Sciatic nerve (tissue), 2 donors: ENCODE measurements at places on chromosomes 12 and 14.

DNA sequence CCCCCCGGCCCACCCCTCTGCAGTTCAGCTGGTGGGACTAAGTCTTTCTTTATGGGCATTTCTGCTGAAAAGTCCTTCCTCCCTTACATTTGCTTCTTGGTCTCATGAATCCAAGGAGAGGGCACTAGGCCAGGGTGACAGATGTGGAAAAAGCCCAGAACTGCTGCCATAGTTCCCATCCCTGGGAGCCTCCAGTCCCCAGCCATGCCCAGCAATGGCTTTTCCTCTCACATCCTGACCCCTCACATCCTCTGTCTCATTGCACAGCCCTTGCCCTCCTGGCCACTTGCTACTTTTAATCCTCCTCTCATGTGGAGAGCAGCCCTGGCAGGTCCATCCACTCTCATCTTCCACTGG is 122.5 kb downstream of the ZFP36L1 start:
- DNase-seq = no peak

- DNase-seq = peak; percentile 54
These were observed 1.1 kb downstream of the BEGAIN start for GRCh38 chr14:100586153-100586402.

DNA sequence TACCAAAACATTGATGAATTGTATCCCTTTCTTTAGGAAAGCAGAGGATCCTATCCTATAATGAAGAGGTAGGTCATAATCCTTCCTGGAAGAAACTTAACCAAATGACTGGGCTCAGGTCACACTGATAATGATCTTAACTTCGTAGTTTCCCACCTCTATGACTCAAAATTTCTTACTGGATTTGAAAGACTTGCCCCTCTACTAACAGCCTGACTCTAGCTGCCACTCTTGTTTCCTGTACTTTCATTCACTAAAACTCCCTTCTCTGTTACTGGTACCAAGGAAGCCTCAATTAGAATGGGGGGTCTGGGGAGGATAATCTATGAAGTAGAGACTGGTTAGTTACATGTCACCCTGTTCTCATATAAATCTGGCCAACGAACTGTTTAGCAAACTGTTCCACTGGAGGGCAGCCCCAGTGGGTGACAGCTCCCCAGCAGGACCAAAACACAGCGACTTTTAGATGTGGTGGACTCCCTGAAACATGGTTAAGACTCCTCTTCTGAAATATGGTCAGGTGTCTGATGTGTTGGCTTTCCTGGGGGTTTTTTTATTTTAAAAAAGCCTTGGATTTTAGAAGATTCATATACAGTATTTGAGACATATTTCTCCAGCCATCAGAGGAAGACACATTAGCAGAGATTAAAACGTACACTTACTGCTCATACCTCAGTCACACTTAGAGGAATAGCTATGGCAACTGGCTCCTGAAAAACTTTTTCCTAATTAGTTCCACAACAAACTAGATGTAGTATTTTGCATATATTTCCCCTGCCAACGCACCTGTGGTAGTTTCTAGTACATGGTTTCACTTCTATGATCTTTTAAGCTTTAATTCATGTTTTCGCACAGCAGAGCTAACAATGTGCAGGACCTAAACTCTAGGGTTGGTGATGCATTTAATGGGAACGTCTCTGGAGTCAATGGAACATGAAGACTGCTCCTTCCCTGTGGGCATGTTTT is 72.3 kb downstream of the ACADS start:
- no peak for DNase-seq

DNA sequence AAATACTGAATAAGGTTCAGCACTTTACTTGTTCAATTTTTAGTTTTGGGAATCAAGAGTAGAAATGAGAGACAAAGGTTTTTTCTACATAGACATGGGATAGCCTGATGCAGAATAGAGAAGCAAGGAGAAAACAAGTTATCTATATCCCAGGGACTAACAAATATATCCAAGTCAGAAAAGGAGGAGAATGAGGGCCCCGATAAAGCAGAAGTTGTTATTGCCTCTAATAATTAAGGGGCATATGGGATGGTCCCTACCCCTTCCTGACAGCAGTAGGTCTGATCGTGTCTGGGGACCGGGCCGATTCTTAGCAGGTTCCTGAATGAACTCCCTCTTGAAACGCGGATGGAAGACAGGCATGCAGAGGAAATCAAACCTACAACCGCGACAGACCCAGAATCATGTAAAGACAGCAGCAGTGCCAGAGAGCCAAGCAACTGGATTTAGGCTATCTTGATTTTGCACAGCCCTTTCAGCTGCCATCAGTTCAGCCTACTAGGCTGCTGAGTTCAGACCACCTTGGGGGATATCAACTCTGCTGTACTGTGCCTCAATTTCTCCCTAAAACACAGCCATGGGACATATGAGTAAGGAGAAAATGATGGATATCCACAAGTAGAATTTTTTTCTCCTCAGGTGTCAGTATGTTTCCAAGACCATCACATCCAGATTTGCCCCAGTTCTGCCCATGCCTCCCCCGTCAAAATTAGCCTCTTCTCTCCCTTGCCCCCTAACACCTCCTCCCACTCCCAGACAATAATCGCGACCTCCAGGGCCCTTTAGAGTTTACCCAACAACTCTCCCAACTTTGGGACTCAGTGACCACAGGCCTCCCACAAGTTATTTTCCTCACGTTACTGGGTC is 706 bp downstream of the PRMT5 start:
- no peak for DNase-seq

- DNase-seq = no peak
These were observed 567.5 kb downstream of the TRHDE start for GRCh38 chr12:72839696-72840095.

GRCh38 chr12:89786177-89786810 is 77.7 kb upstream of the ATP2B1 start:
- no peak for DNase-seq

DNA sequence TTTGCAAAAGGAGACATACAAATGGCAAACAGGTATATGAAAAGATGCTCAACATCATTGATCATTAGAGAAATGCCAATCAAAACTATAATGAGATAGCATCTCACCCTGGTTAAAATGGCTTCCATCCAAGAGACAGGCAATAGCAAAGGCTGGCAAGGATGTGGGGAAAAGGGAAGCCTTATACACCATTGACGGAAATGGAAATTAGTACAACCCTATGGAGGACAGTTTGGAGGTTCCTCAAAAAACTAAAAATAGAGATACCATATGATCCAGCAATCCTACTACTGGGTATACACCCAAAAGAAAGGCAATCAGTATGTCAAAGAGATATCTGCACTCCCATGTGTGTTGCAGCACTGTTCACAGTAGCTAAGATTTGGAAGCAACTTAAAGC is 17.3 kb upstream of the CKAP4 start:
- DNase-seq = no peak
